AG20443 (cell line): ENCODE measurements at places on chromosomes 12 and 14.

DNA sequence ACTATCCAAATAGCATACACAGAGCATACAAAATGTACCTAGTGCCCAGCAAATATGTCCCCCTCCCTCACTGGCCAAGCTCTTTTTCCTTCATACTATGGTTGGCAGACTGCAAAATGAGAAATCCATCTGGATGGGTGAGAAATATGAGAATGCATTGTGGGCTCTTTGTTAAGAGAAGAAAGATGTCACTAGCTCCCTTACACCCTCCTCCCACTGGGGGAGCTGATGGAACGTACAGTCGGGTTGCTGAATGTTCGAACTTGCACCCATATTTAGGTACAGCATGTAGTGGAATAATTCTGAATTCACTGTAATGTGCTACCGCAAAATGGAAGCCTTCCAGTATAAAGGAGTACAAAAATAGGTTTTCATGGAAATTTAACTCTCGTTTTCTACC lies 377.4 kb downstream of the GRIN2B start:
- DNase-seq: no peak

DNA sequence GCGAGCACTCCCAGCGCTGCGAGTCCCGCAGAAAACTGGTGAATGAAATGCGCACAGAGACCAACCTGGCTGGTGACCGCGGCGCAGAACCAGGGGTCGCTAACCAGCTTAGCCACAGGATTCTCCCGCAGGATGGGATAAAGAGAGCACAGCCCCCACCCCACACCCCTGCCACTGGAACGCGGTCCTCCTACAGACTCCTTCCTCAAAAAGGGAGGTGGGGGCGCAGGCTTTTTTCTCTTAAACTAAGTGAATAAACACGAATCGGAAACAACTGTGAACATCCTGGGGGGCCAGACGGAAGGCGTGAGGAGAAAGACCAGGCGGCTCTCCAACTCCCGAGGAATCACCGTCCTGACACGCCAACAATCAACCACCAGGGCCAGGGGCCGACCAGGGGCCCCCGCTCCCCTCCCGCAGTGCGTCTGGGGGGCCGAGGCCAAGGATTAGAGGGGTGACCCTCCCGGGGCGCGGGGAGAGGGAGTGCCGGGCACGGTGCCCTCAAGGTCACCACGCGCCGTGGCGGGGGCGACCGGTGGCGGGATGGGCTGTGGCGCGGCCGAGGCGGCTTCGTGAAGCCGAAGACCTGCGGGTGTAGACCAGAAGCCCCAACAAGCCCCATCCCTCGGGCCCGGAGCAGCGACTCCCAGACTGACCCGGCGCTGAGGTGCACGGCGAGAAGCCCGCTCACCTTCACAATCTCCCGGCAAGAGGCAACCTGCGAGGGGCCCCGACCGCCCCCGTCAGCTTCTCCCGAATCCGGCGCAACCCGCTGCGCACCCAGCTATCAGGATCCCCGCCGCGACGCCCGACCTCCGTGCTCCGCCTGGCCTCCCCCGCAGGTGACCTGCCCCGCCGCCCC lies 704 bp downstream of the ATP2B1 start:
- peak; percentile 52 for DNase-seq

- DNase-seq: no peak
Measured at GRCh38 chr12:39616251-39616650, 3.4 kb downstream of the ABCD2 start.

DNA sequence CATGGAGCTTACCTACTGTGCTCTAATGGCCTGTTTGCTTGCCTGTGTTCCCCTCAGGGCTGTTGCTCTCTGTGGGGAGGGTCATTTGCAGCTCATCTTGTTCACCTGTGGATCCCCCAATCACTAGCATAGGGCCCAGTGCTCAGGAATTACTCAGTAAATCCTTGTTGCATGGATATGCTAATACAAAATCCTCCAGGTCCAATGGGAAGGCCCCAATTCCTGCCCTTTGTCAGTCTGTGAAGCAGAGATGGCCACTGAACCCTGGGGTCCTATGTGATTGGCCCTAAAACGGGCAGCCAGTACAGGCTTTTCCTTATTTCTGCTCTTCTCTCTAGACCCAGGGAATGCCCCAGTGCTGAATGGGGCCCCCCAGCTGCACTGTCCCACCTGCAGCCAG lies 44.1 kb downstream of the FOS start:
- no peak for DNase-seq

DNA sequence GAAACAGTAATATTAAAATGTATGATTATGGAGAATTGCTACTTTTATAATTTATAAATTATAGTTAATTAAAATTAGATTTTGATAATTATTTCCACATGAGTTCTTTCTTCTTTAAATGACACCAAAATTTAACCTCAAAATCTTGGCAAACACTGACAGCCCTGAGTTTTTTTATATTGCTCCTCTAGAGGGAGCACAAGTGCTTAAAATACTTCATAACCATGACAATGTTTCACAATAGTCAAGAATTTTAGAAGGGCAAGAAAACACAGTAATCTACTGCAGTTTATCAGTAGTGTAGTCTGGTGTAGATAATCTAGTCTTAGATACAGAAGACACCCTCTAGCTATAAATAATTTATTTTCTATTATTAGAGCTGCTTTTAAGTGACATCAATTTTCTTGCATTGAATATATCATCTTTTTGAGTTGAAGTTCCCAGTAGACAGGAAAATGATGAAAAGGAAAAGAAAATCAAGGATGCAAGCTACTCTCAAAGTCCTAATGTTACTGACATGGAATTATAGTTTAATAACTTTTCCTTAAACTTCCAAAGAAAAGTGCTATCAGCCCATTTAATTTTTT lies 14.3 kb upstream of the PTGER2 start:
- peak; percentile 67 for DNase-seq

- no peak for DNase-seq
Measured at GRCh38 chr14:69629225-69630127, 18.1 kb downstream of the SUSD6 start.

DNA sequence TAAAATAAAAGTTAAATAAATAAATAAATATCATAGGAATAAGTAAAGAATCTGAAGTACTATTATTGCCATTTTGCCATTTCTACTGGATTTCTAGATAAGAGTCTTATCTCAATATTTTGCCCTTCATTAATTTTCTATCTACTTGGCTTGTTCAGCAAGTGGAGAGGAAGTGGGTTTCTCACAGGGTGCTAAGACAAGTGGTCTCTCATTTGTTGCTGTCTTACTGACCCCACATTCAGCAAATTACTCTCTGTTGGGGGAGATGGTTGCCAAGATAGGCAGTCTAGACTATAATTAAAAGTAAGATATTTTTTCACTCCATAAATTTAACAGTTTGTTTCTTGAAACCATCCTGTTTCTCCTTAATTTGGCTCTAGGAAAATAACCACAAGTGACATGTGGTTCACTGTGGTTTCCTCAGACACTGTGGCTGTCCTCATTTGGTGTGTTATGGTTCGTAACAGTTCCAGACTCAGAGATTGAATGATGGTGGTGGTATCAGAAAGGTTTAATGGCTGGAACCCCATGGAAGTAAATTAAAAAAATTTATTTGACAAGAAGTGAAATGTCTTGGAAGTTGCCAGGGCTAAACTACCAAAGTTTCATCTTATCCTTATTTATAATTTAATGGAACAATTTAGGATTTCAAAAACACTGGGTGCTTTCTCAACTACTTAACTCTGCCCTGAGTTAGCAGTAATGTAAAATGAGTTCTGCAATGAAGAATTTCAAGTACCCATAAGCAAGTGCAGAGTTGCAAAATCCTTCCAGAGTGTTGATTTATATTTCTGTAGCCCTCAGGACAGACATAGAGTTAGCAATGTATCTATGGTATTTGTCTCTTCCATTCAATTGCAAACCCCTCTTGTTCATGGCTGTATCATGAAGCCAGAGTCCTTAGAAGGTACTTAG lies 214.8 kb downstream of the MSRB3 start:
- DNase-seq: no peak

GRCh38 chr14:21268617-21269251 lies 508 bp downstream of the HNRNPC start:
- DNase-seq: no peak

DNA sequence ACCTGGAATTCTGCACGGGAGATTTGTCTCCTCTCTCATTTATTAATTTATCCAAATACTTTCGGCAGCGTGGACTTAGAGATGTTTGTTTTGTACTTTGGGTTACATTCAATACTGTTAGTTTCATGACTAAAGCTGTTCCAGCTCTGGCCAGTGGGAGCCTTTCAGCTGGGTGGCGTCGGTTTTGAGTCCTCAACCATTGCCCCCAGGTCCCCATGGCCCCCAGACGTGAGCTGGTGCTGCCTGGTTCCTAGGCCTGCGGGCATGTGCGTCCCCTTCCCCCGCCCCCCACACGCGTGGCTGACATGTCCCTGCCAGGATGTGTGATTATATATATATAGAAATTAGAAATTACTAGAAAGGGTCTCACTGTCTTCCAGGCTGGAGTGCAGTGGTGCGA lies 48.2 kb downstream of the KIF26A start:
- DNase-seq: no peak

DNA sequence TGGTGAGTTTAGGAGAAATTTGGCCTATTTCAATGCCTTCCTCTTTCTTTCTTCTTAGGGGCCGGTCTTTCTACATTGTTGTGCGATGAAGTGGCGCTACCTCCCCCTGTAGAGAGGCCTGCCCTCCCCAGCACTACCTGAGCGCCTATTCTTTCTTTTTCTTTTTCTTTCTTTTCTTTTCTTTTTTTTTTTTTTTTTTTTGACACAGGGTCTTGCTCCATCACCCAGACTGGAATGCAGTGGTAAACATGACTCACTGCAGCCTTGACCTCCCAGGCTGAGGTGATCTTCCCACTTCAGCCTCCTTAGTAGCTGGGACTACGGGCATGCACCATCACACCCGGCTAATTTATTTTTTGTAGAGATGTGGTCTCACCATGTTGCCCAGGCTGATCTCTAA lies 136.1 kb upstream of the MAX start:
- no peak for DNase-seq
